Upper lobe of right lung (tissue), 1 donor: ENCODE measurements at places on chromosomes 1 and 21. TPM values are rescaled to one million over a fixed set of nuclear protein-coding genes. Genes with fewer than 3 reads are reported as not detected.
A peak's percentile ranks its signal among the peaks of the same experiment; 100 is the strongest.

The MYOM3 gene
- total RNA-seq, result 0.69 TPM

The LRRC53 gene
- not detected for total RNA-seq

The TRAF3IP3 gene
- 12.4 TPM for total RNA-seq

DNA sequence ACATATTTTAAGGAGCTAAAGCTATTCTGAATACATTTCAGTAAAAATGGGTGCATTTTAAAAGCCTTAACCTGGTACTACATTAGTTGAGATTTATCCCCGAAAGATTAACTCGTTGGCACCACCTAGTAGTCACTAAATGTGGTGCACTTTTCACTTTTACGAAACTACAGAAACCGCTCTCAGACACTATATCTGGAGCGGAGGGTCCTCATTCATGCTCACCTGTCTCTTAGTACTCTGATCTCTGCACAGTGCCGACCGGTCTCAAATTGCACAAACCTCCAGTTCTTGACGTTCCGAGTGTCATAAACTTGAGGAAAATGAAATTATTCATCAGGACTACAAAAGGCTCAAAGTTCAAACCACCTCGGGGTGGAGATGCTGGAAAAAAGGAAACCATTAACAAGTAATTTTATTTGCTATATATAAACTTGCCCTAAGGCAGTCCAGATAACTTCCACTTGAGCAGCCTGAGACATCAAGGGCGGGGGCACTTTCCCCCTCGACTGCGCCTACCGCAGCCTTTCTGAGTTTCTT, 722 bp downstream of the LZIC start:
- DNase-seq, result no peak

DNA sequence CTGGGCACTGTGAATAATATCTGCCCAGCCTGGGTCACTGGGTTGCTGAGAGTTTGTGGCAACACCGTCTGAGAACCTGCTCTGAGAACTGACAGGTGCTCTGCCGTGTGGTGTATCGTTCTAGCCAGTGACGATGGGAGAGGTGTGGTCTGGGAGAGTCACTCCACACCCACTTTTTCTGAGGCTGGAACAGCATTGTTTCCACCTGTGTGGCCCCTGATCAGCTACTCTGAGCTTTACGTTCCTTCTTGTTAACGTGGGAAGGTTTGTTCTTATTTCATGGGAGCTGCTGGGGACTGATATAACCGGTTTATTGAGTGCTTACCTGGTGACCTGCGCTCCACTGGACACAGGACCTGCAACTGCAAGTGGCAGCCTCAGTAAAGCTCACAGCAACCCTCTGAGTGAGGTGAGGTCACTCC, 34.8 kb upstream of the TENT5C start:
- peak; percentile 70 for DNase-seq

DNA sequence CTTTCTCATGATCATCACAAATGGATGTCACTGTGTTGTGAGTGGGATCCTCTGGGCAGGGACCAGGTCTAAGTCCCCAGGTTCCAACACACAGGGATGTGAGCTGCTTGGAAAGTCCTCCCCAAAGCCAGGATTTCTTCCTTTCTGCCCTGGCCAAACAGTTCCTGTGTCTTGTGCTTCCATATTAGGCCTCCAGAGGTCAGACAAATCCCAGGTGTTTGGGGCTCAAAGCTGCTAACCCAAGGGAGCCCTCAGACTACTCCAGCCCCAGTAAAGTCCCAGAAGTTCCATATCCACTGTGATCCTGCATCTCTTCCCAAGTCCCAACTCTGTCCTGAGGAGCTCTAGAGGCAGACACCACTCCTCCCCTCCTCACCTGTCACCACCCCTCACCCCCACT, 27.7 kb upstream of the MAGOH start:
- no peak for DNase-seq

The RIPPLY3 gene
- total RNA-seq, result not detected

The LDLRAP1 gene
- 35.1 TPM for total RNA-seq

The GUCA2A gene
- total RNA-seq, result not detected

GRCh38 chr1:213666113-213666512, 321.7 kb upstream of the PROX1 start:
- no peak for DNase-seq

GRCh38 chr1:116487583-116487982, 83.2 kb downstream of the CD58 start:
- no peak for DNase-seq

The PRR9 gene
- not detected for total RNA-seq

The PGBD5 gene
- 5.1 TPM for total RNA-seq

GRCh38 chr21:24658026-24658425, 949.3 kb downstream of the MRPL39 start:
- DNase-seq, result no peak

- no peak for DNase-seq
Observed at GRCh38 chr1:87155648-87156047, 173.0 kb upstream of the LMO4 start.

The ZNF695 gene
- not detected for total RNA-seq

The NUP210L gene
- total RNA-seq, result 2.1 TPM

DNA sequence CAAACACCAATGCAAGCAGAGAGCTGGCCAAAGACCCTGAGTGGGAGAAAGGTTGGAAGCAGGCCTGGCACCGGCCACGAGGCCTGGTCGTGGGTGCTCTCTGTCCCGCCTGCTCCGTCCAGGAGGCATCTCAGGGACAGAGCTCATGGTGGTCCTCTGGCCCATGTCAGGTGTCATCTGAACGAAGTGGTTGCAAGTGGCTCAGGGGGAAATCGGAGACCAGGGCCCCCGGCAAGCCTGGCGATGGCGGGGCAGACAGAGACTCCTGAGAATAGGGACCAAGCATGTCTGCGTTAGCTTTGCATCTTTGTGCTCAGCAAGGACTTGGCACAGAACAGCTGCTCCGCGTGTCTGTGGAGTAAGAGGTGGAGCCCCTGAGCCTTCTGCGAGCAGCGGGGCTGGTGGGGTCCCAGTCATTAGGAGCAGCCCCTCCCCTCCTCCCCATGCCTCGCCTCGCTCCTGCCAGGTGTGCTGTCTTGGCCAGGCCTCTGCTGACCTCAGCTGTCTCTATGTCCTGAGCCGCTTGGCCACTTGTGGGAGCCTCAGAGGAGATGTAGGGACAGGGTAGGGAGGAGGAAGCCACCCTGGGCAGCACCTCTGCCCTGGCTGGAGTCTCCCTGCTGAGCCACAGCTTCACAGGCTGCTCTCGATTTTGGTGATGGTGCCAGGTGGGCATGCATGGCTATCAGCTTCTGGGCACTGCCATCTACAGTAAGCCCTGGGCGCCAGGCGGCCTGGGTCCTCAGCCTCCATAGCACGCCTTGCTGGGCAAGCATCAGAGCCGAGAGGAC, 362.9 kb upstream of the VAMP3 start:
- DNase-seq, result peak; percentile 46

DNA sequence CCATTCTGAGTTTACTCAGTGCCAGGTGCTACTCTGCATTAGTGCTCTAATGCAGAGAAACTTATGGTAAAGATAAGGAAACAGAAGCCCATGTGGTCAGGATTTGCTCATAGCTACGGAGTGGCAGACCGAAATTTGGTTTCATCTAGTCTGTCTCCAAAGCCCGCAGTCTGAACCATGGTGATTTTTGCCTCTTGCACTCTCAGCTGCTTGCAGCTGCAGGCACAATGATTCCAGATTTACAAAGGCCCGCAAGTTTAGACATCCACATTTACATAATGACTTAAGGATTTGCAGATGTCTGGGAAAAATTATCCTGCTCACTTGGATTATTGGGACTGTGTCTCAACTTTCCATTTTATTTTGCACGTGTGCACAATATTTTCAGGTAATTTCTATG, 161.3 kb upstream of the KCNJ6 start:
- no peak for DNase-seq

The RCSD1 gene
- total RNA-seq, result 14.8 TPM

- DNase-seq, result no peak
Observed at GRCh38 chr1:39110882-39111281, 84.7 kb downstream of the NDUFS5 start.

- DNase-seq, result peak; percentile 77
Observed at GRCh38 chr1:25711555-25712298, 88.3 kb upstream of the SELENON start.

DNA sequence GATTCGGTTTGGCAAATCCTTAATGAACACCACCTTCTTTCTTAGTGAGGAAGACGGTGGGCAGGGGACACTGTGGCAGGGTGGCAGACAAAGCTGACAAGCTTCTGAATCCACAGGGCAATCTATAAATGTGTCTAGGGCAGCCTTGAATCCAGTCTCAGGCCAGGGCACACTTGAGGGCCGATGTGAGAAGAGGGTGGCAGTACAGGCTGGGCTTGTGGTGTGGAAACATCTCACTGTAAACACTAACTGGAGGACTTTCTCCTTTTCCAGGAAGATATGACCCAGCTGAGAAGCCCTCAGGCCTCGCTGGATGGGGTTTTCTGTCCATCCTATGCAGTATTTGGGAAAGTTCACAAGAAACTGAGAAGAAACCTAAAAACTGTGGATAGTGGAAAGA, 46.5 kb downstream of the PKP1 start:
- DNase-seq, result peak; percentile 70

- no peak for DNase-seq
Observed at GRCh38 chr21:32816261-32816660, 44.7 kb upstream of the PAXBP1 start.

DNA sequence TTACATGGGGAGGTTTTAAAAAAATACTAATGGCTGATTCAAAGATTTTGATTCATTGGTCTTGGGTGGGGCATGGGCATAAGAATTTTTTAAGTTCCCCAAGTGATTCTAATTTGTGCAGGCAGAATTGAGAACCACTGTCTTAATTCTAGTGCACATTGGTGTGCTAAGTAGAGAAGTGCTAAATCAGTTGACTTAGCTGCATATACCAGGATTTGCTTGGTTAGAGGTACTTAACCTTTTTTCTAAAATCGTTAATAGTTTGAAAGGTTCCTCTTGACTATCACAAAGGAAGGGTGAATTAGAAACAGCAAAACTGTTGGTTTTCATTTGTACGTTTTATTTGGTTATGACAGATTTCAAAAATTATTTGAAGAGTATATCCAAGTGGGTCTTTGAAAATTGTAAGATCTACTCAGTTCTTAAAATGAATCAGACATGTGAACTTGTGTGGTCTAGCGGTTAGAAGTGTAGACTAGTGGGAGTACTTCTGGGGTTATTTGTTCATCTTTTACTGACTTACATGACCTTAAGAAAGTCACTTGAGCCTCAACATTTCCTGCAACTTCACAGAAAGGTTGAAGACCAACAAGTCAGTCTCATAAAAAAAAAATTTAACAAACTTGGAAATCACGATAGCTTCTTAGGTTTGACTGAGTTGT, 66.7 kb downstream of the RPAP2 start:
- no peak for DNase-seq

The MAEL gene
- total RNA-seq, result not detected

The GPR25 gene
- 0.32 TPM for total RNA-seq

The TMEM240 gene
- total RNA-seq, result 2.9 TPM

GRCh38 chr1:224061436-224061835, 52.5 kb upstream of the FBXO28 start:
- no peak for DNase-seq

- DNase-seq, result no peak
Observed at GRCh38 chr1:82586473-82586872, 785.7 kb downstream of the ADGRL2 start.

DNA sequence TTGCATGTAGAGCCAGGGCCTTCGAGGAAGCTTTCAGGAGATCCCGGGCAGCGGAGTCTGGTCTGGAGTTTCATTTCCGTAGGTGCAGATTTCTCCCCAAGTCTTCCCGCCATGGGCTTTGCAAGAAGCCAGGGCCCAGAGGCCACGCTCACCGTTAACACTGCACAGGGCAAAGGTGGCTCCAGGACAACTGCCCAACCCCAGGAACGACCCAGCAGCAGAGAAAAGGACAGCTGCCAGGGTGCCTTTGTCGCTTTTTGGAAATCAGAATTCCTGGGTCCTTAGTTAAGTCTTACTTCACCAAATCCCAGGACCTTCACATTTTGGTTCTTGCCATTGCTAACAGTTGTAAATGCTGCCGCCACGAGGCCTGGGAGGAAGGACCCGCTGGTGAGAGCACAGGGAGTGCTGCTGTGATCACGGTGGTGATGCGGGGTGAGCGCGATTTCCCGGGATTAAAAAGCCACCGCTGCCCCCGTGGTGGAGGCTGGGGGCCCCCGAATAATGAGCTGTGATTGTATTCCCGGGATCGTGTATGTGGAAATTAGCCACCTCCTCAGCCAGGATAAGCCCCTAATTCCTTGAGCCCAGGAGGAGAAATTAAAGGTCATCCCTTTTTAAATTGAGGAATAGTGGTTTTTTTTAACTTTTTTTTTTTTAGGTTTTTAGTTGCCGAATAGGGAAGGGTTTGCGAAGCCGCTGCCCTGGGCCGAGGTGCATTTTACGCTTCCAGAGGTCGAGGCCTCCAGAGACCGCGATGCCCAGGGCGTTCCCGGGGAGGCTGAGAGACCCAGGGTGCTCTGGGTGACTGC, 8.2 kb downstream of the SIM2 start:
- peak; percentile 42 for DNase-seq

The ADGRL2 gene
- 104 TPM for total RNA-seq

DNA sequence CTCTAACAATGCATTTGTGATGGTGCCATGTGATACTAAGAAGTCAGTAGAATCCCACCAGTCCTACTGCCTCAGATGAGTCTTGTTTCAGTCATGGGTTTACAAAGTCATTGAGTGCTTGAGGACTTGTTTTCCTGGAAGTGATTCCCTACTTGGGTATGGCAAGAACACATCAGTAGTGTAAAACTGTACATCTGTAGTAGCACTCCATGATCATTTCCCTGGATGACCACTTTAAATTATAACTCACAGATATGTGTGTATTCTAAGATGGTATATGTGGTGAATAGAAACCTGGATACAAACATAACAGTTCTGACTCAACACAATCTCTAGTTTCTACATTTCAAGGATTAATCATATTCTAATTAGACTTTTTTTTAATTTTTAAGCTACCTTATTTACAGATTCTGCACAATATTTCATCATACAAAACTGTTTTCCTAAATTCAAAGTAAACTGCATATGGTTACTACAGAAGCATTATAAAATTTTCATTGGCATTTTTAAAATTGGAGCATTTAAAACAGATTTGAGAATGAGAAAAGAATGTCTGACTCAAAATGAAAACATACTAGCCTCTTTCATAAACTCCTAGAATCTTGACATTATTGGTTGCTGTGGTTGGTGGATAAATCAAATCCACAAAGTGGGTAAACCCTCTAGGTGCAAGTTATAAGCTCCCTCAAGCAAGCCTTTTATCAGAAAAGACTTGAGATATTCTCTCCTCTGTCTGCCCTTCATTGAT, 6.8 kb upstream of the PSMG1 start:
- no peak for DNase-seq

GRCh38 chr1:180185281-180185680, 30.6 kb downstream of the QSOX1 start:
- DNase-seq, result peak; percentile 52

The TNFAIP8L2 gene
- 10.3 TPM for total RNA-seq

- DNase-seq, result no peak
Observed at GRCh38 chr1:97864615-97865014, 56.2 kb downstream of the DPYD start.

The PFKFB2 gene
- total RNA-seq, result 49.9 TPM

DNA sequence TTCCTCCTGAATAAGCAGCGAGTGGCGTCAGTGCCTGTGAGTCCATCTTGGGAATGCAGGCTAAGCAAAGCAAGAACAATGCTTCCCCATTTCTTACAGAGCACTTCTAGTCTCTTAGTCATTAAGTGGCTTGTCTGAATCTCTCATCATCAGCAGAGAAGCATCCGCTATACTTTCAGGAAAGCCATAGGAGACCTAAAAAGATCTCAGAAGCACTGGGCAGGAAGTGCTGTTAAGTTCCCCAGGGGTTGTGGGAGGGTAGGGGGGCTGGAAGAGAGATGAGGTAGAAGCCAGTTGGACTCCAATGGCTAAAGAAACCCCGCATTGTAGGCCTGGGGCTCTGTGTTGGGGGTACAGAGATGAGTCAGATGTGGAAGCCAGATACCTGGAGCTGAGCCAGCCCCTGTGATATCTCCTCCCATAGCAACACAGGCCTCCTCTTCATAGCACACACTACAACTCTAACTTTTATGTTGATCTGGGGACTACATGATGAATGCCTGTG, 44.9 kb downstream of the SYT6 start:
- DNase-seq, result no peak
